ENCODE measurements at places on chromosomes 11 and 22.

- no peak for DNase-seq
Measured at GRCh38 chr11:44071157-44071556, 5.1 kb downstream of the ACCS start.

- DNase-seq: no peak
Measured at GRCh38 chr22:34070051-34070450, 149.8 kb upstream of the LARGE1 start.

DNA sequence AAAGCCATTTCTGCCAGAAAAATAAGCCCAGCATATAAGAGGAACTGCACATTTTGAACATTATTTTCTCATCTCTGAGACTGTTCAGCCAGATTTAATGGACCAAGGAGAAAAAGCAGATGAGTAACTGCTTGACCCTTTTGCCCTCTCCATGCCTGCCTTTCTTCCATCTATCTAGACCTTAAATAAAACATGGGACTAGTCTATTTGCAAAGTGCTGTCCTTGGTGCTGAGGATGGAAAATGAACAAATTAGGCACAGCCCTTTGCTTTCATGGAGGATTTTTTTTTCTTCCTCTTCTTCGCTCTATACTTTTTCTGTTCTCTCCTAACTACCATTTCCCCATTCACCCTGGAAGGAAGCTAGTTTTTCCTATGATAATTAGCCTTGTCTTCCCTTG, 361.3 kb downstream of the GRM5 start:
- DNase-seq: peak; percentile 46

DNA sequence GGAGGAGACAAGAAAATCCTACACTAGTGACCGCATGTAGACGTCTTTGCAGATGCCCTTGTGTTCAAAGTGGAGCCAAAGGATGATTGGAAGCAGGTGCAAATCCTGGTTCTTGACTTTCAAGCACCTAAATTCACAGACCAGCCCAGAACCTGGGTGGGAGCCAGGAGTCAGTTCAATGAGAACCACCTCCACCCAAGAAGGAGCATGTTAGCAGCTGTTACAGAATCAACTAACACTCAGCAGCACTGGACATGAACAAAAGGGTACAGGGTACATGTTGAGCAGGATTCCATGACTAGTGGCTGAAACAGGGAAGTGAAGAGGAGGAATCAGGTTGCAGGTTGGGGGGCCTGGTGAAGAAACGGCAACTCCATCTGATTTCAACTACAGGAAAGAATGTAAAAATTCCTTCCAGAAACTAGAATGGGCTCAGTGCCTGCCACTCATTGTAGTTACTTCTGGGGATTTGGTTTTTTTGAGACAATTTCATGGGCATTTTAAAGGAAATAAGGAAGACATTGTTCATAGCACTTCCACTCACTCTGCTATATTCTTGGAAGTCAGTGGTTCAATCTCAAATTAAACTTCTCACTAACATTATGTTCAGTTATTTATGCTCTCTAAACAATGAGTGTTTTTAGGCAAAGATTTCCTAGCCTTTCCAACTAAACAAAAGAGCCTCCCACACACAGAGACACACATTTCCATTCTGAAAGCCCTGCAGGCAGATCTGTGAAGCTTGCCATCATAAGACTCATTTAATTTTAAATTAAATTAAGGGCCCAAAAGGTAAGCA, 173.3 kb downstream of the CADM1 start:
- DNase-seq: no peak

DNA sequence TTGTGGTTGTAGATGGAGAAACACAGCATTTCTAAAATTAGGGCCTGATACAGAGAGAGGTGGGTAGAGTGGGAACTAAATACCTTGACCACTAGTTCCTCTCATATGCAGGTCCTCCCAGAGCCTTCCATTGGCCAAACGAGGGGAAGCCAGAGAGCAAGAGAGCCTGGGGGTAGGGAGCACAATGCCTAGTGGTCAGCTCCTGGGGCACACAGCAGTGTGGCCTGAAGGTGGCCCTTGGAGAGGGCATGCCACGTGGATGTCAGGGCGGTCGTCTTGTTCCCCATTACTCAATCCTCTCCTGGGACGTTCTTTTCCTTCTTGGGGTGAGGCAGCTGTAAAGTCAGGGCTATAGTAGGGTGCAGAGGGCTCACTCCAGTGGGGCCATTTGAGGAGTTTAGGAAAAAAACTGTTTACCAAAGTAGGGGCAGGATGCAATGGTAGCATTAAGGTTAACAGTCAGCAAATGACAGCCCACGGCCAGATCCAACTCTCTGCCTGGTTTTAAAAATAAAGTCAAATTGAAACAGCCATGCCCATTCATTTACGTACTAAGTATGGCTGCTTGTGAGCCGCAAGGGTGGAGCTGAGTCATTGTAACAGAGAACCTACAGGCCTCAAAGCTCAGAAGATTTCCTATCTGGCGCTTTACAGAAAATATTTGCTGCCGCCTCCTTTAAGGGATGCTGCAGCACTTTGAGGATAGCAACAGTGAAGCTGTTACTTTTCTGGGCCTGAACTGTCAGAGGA, 7.6 kb downstream of the MYO18B start:
- peak; percentile 90 for DNase-seq

- DNase-seq: no peak
Measured at GRCh38 chr11:75572744-75573143, 10.7 kb downstream of the SERPINH1 start.

GRCh38 chr22:34105461-34106062, 185.3 kb upstream of the LARGE1 start:
- DNase-seq: peak; percentile 32

DNA sequence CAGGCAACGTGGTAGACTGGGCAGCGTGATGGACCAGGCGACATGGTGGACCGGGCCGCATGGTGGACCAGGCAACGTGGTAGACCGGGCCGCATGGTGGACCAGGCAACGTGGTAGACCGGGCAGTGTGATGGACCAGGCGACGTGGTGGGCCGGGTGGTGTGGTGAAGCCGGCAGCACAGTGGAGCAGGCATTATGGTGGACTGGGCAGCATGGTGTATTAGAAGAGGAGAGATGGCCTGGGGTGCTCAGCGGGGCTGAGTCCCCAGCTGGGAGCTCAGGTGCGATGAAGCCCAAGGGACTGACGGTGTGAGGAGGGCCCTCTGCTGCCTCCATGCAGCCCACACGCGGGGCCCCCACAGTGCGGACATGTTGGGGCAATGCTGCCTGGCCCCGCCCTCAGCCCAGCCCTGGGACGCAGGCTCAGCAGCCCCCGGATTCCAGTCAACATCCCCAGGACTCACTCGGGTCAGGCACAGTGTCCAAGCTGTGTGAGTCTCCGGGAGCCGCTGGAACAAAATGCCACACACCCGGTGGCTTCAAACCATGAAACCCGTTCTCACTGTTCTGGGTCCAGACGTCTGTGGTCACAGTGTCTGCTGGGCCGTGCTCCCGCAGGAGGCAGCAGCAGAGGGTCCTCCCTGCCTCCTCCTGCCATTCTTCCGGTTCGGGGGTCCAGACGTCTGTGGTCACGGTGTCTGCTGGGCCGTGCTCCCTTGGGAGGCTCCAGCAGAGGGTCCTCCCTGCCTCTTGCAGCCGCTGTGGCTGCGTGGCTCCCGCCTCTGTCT, 1084.9 kb downstream of the BRD1 start:
- DNase-seq: no peak

DNA sequence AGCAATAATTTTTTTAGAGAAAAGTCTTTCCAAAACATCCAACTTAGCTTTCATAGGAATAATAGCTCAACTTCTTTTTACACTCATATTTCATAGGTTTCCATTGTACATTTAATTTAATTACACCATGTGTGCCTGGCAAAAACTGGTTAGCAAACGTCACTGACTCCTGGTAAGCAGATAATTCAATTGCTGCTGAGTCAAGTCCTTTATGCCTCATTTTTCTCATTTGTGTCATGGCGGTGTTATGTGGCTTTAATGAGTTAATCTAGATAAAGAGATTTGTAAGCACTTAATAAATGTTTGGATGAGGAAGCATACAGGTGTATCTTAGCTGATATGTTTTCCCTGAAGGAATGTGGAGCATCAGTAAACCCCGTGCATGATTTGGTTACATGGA, 41.2 kb upstream of the PAK1 start:
- no peak for DNase-seq

DNA sequence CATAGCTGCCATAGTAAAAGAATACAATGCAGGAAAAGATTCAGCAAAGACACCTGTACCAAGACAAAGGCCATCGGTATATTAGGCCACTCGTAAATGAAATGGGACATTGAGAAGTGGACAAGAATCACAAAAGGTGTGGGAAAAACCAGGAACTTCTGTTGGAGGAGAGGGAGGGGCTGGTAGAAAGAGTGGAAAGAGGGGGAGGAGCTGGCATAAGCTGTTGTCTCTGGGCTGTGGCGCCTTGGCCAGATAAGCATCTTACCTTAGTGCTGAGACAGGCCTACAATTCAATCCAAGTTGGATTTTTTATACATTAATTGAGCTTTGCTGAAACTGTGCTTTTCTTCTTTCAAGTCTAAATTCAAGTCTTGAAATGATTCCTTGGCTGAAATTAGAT, 37.1 kb downstream of the ZNF202 start:
- no peak for DNase-seq

- DNase-seq: peak; percentile 97
Measured at GRCh38 chr11:75582895-75583717, 21.1 kb downstream of the SERPINH1 start.

GRCh38 chr11:105448703-105449079, 161.2 kb upstream of the GRIA4 start:
- DNase-seq: no peak

GRCh38 chr11:8271106-8271886, 7.6 kb upstream of the LMO1 start:
- DNase-seq: no peak

DNA sequence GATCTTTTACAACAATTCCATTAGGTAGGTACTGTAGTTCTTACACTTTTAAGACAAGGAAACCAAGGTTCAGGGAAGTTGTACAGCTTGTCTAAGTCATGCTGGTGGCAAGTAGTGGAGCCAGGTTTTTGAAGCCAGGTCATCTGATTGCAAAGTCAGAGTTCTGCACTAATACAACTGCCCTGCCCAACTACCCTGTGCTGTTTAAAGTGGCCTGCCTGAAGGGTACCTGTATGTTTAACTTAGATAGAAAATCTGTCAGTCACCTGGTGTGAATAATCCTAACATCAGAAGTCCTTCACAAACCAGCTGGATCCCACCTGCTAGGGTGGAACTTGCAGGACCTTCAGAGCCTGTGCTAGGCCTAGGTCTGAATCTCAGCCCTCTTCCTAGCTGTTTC, 44.2 kb downstream of the ARFGAP2 start:
- DNase-seq: no peak

DNA sequence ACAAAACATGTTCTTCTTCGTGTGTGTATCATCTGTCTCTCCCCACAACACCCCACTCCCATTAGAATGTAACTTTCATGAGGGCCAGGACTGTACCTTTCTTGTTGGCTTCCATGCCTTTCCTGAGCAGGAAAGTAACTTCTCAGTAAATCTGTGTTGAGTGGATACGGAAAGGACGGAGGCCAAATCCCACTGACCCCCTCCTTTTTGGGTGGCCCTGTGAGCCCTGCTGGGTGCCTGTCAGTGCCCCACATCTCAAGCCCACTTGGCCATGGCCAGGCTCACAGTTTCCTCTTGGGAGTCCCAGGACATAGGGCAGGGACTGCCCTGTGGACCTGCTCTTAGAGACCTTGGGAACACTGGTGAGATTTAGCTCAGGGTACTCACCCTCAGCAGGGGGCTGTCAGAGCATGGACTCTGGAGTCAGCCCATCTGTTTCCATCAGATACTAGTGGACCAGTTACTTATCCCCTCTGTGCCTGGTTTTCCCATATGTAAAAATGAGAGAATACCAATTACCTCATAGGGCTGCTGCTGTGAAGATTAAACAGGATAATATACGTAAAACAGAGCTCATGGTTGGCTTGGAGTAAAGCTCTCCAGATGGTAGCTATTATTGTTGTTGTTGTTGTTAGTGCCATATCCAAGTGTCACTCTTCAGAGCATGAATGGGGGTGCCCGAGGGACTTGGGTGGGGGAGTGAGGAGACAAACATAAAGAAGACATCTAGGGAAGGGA, 1.0 kb upstream of the C11orf96 start:
- DNase-seq: peak; percentile 44

- no peak for DNase-seq
Measured at GRCh38 chr22:44588348-44588747, 90.3 kb upstream of the RTL6 start.

DNA sequence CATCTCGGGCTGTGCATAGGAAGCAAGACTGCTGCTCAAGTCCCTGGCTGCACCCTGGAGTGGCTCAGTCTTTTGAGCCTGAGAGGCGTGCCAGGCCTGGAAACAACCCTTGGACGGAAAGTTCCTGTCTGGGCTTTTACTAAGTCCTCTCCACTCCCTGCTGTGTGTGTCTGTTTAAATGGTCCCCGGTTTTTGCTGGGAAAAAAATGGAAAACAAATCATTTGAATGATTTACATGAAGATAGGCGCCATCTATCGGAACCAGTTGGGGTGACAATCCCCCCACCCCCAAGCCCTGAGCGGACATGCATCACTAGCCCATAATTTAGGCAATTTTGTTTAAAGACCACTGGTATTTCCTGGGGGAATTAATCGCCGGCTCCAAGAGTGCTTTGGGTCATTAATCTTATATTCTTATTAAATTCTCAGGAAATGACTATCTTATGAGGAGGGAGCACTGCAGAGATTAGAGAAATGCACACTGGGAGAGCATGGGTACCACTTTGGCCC, 2.7 kb upstream of the GAB2 start:
- DNase-seq: peak; percentile 98

DNA sequence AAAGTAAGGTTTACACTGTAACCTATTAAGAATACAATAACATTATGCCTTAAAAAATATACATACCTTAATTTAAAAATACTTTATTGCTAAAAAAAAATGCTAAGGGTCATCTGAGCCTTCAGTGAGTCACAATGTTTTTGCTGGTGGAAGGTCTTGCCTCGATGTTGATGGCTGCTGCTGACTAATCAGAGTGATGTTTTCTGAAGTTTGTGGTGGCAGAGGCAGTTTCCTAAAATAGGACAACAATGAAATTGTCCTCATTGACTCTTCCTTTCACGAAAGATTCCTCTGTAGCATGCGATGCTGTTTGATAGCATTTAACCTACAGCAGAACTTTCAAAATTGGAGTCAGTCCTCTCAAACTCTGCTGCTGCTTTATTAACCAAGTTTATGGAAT, 97.6 kb downstream of the FAT3 start:
- DNase-seq: no peak

DNA sequence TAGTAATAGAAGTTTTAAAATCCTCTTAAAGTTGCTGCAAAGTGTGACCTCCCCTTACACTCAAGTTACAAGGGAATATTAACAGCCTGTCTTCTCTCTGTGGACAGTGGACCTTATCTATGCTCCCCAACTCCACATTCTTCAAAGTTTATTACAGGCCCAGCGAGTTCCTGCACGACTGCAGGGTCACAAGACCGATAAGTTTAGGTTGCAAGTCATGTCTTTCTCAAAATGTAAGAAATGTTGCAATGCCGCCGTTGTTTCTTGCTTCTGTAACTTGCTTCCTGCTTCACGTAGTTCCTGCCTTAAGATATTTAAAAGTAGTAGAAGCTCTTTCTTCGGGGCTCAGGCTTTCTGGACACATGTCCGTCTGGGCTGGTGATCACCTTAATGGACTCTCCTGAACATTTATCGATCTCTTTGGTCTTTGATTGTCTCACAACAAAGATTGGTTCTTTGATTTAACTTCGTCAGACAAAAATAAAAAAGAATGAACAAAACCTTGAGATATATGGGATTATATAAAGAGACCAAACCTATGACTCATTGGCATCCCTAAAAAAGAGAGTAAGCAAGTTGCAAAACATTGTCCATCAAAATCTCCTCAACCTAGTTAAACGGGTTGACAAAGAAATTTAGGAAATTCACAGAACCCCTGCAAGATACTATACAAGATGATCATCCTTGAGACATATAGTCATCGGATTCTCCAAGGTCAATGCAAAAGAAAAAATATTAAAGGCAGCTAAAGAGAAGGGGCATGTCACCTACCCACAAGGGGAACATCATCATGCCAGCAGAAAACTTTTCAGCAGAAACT, 45.4 kb upstream of the GLYAT start:
- DNase-seq: peak; percentile 66

All from OCI-M1 (cell line).